Neural progenitor cell (in vitro differentiated cells): ENCODE measurements at places on chromosomes 1 and 21. TPM values are rescaled to one million over a fixed set of nuclear protein-coding genes. Genes with fewer than 3 reads are reported as not detected.

The FLAD1 gene
- 19.3 and 47.4 TPM in 2 replicates for total RNA-seq

The MYBPH gene
- not detected in 2 replicates for total RNA-seq

The SPRR2E gene
- total RNA-seq: not detected in 2 replicates

The SLC2A5 gene
- not detected in 2 replicates for total RNA-seq

The LRIG2 gene
- total RNA-seq: 24.4 and 28.4 TPM in 2 replicates

The PKP1 gene
- 0.02 TPM in 1 of 2 replicates, not detected in the other for total RNA-seq

The LRRN2 gene
- total RNA-seq: 1.9 and 7.2 TPM in 2 replicates

The TDRD10 gene
- total RNA-seq: not detected in 2 replicates

The KCND3 gene
- total RNA-seq: 0.06 and 0.09 TPM in 2 replicates

The KLHDC9 gene
- total RNA-seq: 12.6 and 22.6 TPM in 2 replicates

The NEXN gene
- total RNA-seq: 2.0 and 2.4 TPM in 2 replicates

The RNU1-2 gene
- total RNA-seq: under 0.01 TPM in 2 replicates

The MARK1 gene
- 12.1 and 13.2 TPM in 2 replicates for total RNA-seq

The TCHH gene
- 0.03 and 0.07 TPM in 2 replicates for total RNA-seq

The AVPR1B gene
- not detected in 2 replicates for total RNA-seq

The IGFN1 gene
- 0.15 TPM in 1 of 2 replicates, not detected in the other for total RNA-seq

The CFHR1 gene
- not detected in 2 replicates for total RNA-seq

The DNASE2B gene
- total RNA-seq: not detected in 2 replicates

The NUDT4B gene
- total RNA-seq: 10.9 and 21.5 TPM in 2 replicates

The SPATA21 gene
- total RNA-seq: not detected in 2 replicates

The IL20 gene
- not detected in 2 replicates for total RNA-seq

The EPHX1 gene
- total RNA-seq: 4.3 and 5.7 TPM in 2 replicates

The SLC6A17 gene
- 0.06 TPM in 1 of 2 replicates, not detected in the other for total RNA-seq

The KISS1 gene
- not detected in 2 replicates for total RNA-seq

The EVA1C gene
- total RNA-seq: 0.56 and 1.2 TPM in 2 replicates

The ANKRD34A gene
- 0.06 and 0.28 TPM in 2 replicates for total RNA-seq

The SLAMF9 gene
- total RNA-seq: not detected in 2 replicates

The CSF3R gene
- total RNA-seq: 0.56 TPM in 1 of 2 replicates, not detected in the other

The BRDT gene
- total RNA-seq: not detected in 2 replicates

The CELA2A gene
- total RNA-seq: not detected in 2 replicates

The CYP4A11 gene
- not detected in 2 replicates for total RNA-seq

The AGO1 gene
- total RNA-seq: 24.1 and 33.8 TPM in 2 replicates

The B3GALT5 gene
- total RNA-seq: 1.3 and 1.5 TPM in 2 replicates

The CFHR4 gene
- not detected in 2 replicates for total RNA-seq

The TCEANC2 gene
- 8.8 and 11.6 TPM in 2 replicates for total RNA-seq

The RNF115 gene
- 9.7 and 12.9 TPM in 2 replicates for total RNA-seq

The NKAIN1 gene
- total RNA-seq: 14.5 and 24.0 TPM in 2 replicates

The OR6N1 gene
- total RNA-seq: not detected in 2 replicates

The PLCH2 gene
- total RNA-seq: 0.54 and 2.0 TPM in 2 replicates

The CFAP126 gene
- not detected in 2 replicates for total RNA-seq

The FOXJ3 gene
- 48.8 and 58.5 TPM in 2 replicates for total RNA-seq

The FCRL6 gene
- not detected in 2 replicates for total RNA-seq

The CRABP2 gene
- 110 and 156 TPM in 2 replicates for total RNA-seq

The AMY1C gene
- total RNA-seq: not detected in 2 replicates

The NPPA gene
- not detected in 2 replicates for total RNA-seq

The PLA2G2A gene
- total RNA-seq: not detected in 2 replicates
